Left ventricle myocardium superior (tissue), 1 donor: ENCODE measurements at places on chromosomes 16 and 17. TPM values are rescaled to one million over a fixed set of nuclear protein-coding genes. Genes with fewer than 3 reads are reported as not detected.

Gene PRSS33
- total RNA-seq, result not detected

Gene MEIOC
- not detected for total RNA-seq

Gene MVD
- 23.9 TPM for total RNA-seq

Gene SPATA32
- not detected for total RNA-seq

Gene PABPN1L
- not detected for total RNA-seq

Gene TEKT5
- not detected for total RNA-seq

Gene CACNG1
- not detected for total RNA-seq

Gene CHST4
- not detected for total RNA-seq

- no peak for DNase-seq
Measured at GRCh38 chr17:64442541-64442971, 6.4 kb upstream of the MILR1 start.

DNA sequence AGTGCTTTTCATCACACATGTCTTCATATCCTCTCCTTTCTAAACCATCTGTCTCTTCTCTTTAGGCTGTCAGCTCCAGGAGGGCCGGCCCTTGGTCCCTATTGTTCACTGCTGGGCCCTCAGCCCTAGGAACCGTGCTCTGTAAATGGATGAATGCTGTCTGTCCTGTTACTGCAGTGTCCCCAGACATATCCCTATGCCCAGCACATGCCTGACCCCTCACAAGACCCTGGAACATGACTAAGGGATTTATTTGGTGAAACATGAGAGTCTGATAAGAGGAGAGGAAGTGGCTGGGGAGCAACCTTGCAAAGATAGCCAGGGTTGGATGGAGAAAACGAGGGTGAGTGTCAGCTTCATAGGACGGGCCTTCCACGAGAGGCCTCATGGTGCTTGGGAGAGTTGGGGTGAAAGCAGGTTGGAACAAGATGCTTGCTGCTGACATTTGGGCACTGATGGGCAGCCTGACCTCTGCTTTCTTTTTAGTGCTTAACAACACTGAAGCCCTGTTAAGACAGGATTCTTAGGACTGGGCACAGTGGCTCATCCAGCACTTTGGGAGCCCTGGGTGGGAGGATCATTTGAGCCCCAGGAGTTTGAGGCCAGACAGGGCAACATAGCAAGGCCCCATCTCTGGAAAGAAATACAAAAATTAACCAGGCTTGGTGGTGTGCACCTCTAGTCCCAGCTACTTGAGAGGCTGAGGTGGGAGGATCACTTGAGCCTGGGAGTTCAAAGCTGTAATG is 39.0 kb downstream of the ABCC1 start:
- no peak for DNase-seq

DNA sequence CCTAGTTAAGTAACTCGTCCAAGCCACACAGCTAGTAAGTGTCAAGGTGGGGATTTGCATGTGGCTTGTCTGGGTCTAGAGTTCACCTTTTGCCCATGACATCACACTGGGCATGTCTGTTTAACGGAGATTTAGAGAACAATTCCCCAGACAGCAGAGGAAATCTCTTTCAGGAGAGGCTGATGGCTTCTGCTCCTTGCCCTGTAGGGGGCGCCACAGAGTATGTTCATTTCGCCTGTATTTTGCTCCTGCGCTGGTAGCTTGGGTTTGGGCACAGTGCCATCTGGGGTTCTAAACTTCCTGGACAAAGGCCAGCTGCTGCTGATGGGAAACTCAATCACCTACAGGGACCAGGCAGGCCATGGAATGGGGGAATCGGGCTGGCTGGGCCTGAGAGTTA is 20.4 kb downstream of the OTOA start:
- DNase-seq, result no peak

- no peak for DNase-seq
Measured at GRCh38 chr16:6701096-6701495, 631.5 kb upstream of the RBFOX1 start.

DNA sequence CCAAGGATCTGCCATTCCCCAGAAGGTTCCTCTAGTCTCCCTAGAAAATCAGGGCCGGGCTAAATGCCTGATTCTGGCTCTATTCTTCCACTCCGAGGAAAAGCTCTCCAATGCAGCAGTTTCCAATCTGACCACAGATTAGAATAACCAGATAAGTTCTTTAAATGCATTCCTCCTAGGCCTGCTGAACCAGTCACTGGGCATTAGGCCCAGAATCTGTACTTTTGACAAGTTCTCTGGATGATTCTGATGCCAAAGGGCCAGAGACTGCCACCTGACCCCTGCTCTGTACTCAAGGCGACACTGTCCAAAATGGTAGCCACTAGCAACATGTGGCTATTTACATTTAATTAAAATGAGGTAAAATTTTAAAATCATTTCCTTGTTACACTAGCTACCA is 22.3 kb downstream of the MAP3K14 start:
- DNase-seq, result peak; percentile 39

- DNase-seq, result no peak
Measured at GRCh38 chr17:2271985-2272702, 31.4 kb downstream of the SMG6 start.

- DNase-seq, result no peak
Measured at GRCh38 chr17:337022-337420, 15.6 kb downstream of the RPH3AL start.

GRCh38 chr17:81942167-81942553 is 4.9 kb downstream of the MYADML2 start:
- no peak for DNase-seq

DNA sequence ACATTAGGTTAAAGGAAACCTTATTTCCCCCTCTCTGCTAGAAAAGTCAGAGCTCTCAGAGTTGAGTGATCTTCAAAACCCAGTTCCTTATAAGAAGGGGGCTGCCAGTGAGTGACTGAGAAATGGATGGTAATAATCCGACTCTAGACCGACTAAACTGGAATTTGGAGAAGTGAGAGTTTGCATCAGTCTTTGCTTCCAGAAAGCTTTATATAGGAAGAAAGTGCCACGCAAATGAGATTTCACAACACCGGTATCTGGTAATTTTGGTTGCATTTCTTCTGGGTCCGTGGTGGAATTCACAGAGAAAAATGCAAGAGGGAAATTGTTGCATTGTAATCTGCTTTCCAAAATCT is 271.4 kb downstream of the MAF start:
- DNase-seq, result no peak

DNA sequence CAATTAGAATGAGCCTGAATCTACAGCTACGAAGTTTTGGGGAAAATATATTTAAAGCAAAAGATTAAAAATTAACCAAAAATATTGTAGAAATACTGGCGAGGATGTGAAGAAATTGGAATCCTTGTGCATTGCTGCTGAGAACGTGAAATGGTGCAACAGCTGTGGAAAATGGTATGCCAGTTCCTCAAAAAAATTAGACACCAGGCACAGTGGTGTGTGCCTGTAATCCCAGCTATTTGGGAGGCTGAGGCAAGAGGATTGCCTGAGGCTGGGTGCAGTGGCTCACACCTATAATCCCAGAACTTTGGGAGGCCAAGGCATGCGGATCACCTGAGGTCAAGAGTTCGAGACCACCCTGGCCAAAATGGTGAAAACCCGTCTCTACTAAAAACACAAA is 119.9 kb upstream of the TMEM97 start:
- DNase-seq, result no peak

- DNase-seq, result no peak
Measured at GRCh38 chr17:50843150-50843905, 7.9 kb downstream of the WFIKKN2 start.

GRCh38 chr17:2551928-2552327 is 40.2 kb upstream of the METTL16 start:
- no peak for DNase-seq

DNA sequence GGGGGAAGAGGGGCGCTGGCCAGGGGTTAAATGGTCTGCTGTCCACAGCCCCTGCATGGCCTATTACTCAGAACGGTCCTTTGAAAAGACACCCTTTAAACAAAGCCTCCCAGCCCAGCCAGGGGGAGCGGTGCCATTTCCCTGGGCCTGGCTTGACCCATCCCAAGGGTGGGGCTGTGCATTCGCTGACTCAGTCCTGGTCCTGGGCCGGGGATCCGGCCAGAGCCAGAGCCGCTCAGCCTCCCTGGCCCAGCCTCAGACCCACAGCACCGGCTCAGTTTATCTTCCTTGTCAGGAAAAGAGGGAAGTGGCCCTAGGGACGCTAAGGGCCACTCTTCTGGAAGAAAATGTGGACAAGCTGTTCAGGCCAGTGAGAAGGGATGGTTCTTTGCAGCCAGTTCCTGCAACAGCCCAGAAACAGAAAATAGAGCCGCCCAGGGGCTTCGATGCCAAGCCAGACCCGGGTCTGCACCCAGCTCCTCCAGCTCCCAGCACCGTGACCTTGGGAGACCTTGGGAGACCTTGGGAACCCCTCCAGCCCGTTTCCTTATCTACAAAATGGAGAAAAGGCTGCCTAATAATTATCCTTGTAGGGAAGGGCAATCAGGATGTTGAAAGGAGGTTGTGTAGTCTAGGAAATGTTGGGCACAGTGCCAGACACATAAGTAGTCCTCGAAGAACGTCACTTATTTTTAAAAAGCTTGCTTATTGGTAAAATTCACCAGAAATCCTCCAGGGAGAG is 82.5 kb downstream of the ZDHHC7 start:
- peak; percentile 90 for DNase-seq

GRCh38 chr16:70573451-70574121 is 50.0 kb downstream of the SF3B3 start:
- DNase-seq, result peak; percentile 63

DNA sequence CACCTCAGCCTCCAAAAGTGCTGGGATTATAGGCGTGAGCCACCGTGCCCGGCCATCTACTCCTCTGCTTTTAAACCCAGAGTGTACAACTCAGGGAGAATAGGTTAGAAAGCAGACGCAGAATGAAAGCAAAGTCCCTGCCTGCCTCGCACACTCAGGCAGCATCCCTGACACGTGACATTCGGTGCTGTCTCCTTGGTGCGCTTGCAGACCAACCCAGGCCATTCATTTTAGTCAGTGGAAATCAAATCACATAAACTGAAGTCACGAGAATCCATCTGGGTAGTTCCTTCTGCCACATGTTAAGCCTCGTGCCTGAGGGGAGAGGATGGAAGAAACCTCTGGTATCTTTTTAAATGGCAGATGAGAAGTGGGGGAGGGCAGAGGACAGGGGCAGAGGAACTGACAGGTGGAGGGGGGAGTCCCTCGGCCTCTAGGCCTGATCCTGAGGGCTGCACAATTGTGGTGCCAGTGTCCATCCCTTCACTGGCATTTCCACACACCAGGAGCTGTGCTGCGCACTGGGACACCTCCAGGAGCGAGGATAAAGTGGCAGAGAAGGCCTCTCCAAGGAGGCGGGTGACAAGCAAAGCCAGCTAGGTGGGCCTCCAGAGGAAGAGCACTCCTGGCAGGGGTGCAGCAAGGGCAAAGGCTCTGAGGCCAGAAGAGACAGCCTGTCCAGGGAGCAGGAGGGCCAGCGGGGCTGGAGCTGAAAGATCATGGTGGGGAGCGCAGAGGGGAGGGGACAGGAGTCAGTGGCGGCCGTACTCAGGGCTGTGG is 196.3 kb downstream of the KATNIP start:
- DNase-seq, result no peak

GRCh38 chr16:20814784-20815183 is 8.5 kb downstream of the REXO5 start:
- no peak for DNase-seq

DNA sequence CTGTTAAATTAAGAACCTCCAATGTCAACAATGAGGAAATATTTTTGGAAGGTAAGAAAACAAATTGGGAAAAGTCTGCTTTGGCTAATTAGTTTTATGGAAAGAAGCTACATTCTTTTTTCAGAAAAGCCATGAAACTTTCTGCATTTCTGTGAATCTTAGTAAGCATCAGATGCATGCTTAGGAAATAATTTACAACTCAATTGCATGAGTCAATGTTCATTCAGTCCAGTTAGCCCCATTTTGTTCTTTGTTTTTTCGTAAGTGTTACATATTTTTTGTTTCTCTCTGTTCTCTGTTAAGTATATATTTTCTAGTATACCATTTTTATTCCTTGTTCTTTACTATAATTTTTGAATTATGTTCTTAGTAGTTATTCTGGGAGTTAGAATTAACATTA is 195.2 kb upstream of the KIF2B start:
- no peak for DNase-seq

- DNase-seq, result no peak
Measured at GRCh38 chr16:8588682-8589056, 1.6 kb downstream of the TMEM114 start.

DNA sequence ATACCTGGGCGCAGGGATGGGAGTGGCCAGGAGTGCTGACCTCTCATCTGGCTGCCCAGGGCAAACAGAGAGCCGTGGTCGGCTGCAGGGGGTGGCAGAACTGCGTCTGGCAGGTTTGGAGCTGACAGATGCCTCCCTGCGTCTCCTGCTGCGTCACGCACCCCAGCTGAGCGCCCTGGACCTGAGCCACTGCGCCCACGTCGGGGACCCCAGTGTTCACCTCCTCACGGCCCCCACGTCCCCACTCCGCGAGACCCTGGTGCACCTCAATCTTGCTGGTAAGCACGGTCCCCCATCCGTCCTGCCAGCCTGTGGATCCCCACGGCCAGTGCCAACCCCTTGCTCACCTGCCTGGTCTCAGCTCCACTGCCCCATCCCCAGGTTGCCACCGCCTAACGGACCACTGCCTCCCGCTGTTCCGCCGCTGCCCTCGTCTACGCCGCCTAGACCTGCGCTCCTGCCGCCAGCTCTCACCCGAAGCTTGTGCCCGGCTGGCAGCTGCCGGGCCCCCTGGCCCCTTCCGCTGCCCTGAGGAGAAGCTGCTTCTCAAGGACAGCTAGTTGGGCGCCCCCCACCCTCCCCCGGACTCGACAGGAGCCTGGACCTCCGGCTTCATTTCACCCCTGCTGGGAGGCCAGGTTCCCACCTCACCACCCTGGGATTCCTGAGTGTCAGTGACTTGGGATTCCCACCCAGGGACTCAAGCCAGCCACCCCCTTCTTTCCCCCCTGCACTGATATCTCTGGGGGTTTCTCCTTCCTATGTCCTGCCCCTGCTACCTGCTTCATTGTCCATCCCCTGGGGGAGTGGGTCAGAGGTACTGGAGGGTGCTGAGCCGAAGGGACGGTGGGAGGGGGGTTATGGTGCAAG is 2.0 kb upstream of the ORAI3 start:
- DNase-seq, result no peak

DNA sequence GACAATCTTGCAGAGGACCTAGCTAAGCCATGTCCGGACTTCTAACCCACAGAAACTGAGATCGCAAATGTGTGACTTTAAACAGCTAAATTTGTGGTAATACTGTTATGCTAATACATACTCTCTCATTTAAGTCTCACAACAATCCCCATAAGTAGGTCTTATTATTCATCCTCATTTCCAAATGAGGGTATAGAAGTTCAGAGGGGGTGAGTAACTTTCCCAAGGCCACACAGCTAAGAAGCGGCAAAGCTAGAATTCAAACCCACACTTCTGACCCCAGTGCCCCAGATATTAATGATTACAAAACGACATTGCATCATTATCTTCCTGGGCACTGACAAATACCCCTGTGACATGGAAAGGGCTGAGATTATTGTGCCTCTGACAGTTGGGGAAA is 81.4 kb downstream of the CNGB1 start:
- no peak for DNase-seq
